Astrocyte (in vitro differentiated cells and primary cell): ENCODE measurements at places on chromosomes 6 and 20. TPM values are rescaled to one million over a fixed set of nuclear protein-coding genes. Genes with fewer than 3 reads are reported as not detected.
A peak's percentile ranks its signal among the peaks of the same experiment; 100 is the strongest.

CNKSR3 gene
- 11.1 and 12.5 TPM in 2 replicates for total RNA-seq

SLC22A2 gene
- total RNA-seq: not detected in 2 replicates

LHFPL5 gene
- not detected in 2 replicates for total RNA-seq

WFDC5 gene
- total RNA-seq: not detected in 2 replicates

ZC2HC1B gene
- not detected in 2 replicates for total RNA-seq

TPD52L1 gene
- total RNA-seq: 32.4 and 32.8 TPM in 2 replicates

RIPOR3 gene
- 0.29 and 0.39 TPM in 2 replicates for total RNA-seq

TCF21 gene
- total RNA-seq: 0.52 and 0.94 TPM in 2 replicates

MCHR2 gene
- total RNA-seq: not detected in 2 replicates

KCNS1 gene
- 2.2 and 2.3 TPM in 2 replicates for total RNA-seq

EYS gene
- 0.07 and 0.16 TPM in 2 replicates for total RNA-seq

CLPSL2 gene
- not detected in 2 replicates for total RNA-seq

MOG gene
- total RNA-seq: not detected in 2 replicates

HLA-DQA2 gene
- total RNA-seq: not detected in 2 replicates

GRCh38 chr6:33421344-33421643 lies 1.4 kb downstream of the SYNGAP1 start:
- no peak for DNase-seq

DNA sequence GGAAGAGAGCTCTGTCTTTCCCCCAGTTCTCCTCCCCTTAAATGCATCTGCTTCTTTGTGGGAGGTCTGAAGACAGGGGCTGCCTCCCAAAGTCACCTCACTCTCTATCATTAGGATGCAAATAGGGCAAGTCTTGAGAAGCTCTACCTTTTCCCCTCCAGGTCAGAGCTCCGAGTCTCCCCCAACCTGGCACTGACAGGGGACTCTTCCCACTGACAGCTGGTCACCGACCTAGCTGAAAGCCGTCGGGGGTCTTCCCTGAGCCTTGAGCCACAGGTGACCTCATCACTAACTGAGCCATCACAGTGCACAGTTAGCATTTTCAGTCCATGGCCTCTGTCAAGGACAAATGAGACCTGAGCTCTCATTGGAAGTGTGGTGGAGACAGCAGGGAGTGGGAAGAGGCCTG lies 386.7 kb downstream of the HACE1 start:
- no peak for DNase-seq

DNA sequence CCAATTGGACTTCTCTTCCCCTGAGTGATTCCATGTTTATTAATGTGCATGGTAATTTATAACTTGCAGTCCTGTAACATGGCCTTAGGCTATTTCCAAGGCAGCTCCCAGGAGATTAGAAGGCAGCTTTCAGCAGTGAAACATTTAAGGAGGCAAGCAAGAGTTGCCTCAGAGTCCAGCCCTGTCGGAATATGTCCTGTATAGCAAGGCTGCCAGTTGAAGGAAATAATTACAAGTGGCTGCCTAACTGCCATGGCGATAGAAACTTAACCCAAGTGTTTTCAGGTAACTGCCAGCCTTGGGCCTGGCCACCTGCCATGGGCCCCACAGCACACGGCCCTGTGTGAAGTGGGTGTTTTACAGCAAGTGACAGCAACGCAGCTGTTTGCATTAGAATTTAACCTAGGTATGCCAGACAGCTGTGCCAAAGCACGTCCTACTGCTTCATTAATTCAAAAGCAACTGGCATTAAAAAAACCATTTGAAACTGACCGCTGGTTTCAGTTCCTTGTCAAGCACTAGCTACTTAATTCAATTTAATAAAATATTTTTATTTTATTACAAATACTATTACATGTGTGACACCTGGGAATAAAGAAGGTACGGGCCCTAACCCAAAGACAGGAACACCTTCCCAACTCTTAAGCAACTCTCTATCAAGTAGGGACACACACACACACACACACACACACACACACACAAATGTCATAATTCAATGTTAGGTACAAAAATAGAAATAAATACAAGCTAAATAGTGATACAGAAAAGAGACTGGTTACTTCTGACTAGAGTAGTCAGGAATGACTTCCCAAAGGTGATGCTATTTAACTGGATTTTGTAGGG lies 151.8 kb upstream of the HEY2 start:
- no peak for DNase-seq

- peak; percentile 79 for DNase-seq
Observed at GRCh38 chr6:54646069-54646950, 200.3 kb upstream of the FAM83B start.

- DNase-seq: peak; percentile 57
Observed at GRCh38 chr6:26284537-26285142, 80.4 kb upstream of the BTN3A2 start.

GRCh38 chr6:148924226-148925012 lies 177.6 kb downstream of the UST start:
- no peak for DNase-seq

GRCh38 chr20:36468149-36469000 lies 72.9 kb upstream of the MYL9 start:
- no peak for DNase-seq

GRCh38 chr20:63210011-63210605 lies 5.8 kb downstream of the YTHDF1 start:
- no peak for DNase-seq

DNA sequence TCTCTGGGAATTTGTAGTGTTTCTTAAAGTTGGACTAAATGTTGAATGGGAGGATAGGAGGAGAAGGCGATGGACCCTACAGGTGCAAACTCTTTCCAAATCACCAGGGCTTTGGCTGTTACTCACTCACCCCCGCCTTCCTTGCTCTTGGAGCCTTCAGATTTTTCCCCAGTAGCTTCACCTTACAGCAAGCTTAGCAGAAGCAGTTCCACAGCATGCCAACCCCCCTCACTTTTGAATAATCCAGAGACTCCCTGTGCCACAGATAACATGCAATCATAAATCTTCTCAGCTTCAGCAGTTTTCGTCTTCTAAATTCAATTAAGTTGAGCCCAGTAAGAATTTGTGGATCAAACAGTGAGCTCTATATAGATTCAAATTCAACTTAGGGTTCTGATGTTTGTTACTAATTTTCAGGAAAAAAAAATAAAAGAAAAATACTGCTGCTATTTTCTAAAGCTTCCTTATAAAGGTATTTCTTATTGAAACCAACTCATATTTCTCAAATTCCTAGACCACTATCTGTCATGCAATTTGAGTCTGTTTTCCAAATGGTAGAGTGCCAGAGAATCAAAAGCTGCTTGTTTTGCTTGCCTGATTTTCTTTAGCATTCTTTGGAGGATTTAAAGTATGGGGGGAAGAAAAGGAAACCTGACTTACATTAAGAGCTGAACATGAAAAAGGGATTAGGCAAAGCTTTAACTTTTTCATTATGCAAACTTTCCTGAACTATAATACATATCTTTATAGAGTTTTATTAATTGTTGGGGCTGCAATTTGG lies 166.4 kb downstream of the EYA4 start:
- no peak for DNase-seq

DNA sequence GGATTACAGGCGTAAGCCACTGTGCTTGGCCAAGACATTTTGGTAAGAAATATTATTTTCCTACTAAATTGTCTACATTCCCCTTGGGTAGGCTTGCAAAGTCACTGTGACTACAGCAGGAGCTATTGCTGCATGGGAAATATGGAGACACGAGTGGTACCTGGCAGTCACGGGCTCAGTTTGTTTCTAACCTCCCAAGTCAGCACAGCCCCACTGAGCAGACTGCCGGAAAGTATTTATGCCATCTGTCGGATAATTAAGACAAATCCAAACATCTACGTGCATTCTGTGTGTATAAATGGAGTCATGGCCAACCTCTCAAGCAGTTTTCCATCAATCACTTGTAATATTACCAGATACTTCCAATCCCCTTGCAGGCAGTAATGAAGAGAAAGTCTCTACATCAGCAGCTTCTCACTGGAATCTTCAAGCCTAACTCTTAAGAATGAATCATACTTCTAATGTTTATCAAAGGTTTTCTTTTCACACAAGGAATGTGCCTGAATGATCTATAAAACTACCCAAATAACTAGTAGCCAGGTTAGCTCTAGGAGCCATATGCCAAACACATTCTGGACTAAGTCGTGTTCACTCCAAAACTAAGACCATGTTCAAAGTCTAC lies 20.1 kb downstream of the PSMB1 start:
- peak; percentile 6 for DNase-seq

DNA sequence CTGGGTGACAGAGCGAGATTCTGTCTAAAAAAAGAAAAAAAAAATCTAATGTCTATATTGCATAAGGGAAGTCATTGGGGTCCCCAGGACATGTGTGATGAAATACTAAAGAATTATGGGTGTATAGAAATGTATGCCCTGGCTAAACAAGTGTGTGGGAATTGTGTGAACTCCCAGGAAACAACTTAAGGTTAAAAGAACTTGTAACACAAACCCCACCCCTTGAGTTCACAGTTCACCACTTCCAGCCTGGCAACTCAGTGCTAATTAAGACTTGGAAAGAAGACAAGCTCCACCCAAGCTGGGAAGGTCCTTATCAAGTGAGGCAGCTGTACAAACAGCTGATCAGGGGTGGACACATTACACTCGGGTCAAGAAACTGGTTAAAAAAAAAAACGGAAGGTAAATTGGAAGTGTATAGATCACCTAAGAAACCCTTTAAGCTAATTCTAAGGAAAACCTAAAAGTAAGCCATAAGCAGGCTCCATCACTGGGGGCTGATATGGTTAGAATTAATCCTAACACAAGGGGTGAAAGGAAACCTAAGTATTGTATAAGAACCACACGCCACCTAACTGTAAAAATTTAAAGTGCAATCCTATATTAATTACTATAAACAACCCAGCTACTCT lies 25.2 kb downstream of the HLA-A start:
- DNase-seq: peak; percentile 18

- DNase-seq: peak; percentile 81
Observed at GRCh38 chr6:119446115-119446554, 96.6 kb upstream of the MAN1A1 start.

GRCh38 chr20:37315452-37316110 lies 26.1 kb downstream of the MANBAL start:
- no peak for DNase-seq

- DNase-seq: no peak
Observed at GRCh38 chr6:11132194-11132888, 20.8 kb upstream of the ERVFRD-1 start.

DNA sequence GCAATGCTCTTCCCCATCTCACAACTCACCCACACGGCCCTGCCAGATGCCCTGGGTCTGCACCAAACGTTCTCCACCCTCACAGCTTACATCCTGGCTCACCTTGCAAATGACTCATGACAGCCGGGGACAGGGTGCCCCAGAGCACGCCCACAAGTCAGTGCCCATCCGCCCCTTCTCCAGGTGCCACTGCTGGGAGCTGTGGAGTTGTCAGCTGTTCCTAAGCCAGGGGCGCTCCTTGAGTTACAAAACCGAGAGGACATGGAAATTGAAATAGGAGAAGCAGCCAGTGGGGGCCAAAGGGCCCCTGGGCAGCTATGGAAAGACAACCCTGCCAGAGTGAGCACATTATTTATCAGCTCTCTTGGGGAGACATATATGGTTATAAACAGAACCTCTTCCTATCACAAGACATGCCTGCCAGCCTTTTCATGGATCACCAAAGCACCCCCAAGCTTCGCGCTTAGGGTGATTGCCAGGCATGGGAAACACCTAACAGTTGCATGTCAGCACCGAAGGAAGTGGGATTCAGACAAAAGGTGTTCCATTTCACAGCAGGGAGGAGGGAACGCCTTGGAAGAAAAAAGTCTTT lies 236.8 kb downstream of the LY86 start:
- DNase-seq: no peak

GRCh38 chr6:170221753-170222400 lies 69.0 kb downstream of the DLL1 start:
- DNase-seq: no peak

- no peak for DNase-seq
Observed at GRCh38 chr20:32218156-32218900, 10.6 kb downstream of the POFUT1 start.

DNA sequence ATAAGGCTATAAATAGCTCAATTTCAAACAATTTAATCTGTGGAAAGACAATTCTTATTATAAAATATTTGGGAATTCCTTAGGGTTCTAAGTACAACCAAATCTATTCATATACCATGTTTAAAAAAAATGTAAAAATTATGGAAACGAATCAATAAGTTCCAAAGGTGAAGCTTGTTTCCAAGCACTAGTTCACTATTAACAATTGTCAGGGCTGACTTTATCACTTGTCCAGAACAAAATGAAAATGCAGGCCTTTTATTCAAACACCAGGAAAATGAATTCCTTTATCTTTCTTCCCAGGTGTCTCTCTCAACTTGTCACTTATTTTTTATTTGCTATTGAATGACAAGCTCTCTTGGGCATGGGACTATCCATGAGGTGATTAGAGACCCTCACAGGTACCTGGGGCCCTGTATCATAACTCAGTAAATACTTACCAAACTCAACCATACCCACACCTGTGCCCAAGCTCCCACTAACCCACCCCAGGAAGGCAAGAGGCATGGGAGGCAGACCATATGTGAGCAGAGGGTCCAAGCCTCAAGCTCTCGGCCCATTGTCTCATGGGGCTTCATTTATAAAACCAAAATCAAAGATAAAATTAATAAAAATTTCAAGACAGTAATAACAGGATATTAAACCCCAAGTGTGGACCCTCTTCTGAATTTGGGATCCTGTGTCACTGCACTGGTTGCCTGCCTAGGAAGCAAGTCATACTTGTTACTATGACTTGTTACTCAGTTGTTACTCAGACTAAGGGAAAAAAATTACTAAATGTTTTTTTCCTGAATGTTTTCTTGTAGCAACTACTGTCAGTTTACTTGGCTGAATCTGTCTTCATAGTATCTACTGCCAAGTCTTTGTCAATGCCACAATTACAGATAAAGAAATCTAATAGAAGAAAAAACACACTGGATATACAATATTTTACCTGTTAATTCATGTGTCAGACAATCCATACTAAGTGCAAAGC lies 54.7 kb downstream of the PTPRK start:
- no peak for DNase-seq

GRCh38 chr6:28980137-28980851 lies 24.8 kb downstream of the ZNF311 start:
- DNase-seq: no peak

DNA sequence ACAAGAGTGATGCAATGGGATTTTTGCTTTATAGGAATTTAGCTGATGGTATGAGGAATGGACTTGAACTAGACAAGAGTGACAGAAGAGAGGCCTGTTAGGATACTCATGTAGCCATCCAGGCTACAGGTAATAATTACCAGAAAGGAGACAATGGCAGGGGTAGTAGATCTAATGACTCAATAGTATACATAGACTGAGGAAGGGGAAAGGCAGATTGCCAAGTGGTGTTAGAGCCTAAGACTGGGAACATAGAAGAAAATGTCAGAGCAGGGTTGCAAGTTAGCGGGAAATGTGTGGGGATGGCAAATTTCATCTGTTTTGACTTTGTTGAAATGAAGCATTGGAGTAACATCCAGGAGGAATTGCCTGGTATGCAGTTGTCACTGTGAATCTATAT lies 295.6 kb downstream of the UTRN start:
- no peak for DNase-seq

DNA sequence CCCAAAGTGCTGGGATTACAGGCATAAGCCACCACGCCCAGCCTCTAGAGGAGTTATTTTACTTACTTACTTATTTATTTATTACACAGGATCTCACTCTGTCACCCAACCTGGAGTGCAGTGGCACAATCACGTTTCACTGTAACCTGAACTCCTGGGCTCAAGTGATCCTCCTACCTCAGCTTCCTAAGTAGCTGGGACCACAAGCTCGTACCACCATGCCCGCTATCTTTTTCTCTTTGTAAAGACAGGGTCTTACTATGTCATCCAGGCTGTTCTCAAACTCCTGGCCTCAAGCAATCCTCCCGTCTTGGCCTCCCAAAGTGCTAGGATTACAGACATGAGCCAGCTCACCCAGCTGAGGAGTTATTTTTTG lies 1.6 kb upstream of the TRIB3 start:
- no peak for DNase-seq

GRCh38 chr6:143619824-143620401 lies 57.9 kb upstream of the PHACTR2 start:
- no peak for DNase-seq
